ENCODE measurements at places on chromosomes 5 and 9. TPM values are rescaled to one million over a fixed set of nuclear protein-coding genes. Genes with fewer than 3 reads are reported as not detected.

Gene MSX2
- total RNA-seq = 0.56 TPM

Gene DAPK1
- total RNA-seq = 36.8 TPM

Gene MED27
- 24.0 TPM for total RNA-seq

Gene POLR3G
- 5.9 TPM for total RNA-seq

Gene CATSPER3
- total RNA-seq = 0.33 TPM

DNA sequence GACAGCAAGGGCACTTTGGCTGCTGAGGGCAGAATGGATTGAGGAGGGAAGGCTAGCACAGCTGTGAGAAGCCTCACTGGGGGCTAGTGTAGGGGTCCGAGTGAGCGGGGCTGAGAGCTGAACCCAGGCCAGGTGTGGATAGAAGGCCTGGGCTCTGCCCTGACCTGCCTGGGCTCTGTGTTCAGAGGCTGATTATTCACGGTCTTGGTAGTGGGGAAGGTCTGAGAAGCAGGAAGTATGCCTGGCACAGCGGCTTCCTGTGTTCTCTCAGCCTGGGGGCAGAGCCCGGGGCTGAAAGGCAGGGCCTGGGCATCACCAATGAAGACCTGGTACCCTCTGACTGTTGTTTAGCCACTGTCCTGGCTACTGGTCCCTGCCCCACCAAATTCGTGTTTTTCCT, 136.4 kb upstream of the TBC1D2 start:
- H3K27me3 ChIP-seq = peaks cover 5% of the 10 kb centered on the region
- no peak overlapping the region for H3K4me3 ChIP-seq
- H3K4me1 ChIP-seq = peaks cover 10% of the 10 kb centered on the region
- H3K36me3 ChIP-seq = no peaks in the 10 kb centered on the region

GRCh38 chr9:68498816-68499215, 41.9 kb downstream of the TMEM252 start:
- H3K4me3 ChIP-seq = no peak overlapping the region
- H3K27ac ChIP-seq = no peak overlapping the region
- no peak for DNase-seq
- H3K36me3 ChIP-seq = no peaks in the 10 kb centered on the region

DNA sequence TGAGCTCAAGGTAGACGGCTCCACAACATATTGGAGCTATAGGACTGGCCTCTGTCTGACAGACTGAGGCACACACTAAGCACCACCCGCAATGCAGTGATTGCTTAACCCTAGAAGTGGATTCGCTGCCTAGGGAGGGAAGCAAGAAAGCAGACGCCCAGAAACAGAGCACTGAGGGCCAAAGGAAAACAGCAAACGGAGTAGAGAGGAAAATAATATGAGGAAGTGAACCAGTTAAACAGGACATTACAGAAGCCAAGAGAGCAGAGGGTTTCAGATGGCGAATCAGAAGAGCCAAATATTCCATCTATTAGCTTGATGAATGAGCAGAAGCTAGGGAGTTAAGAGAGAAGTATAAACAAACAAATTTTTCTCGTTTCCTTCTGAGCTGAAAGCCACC, 139.2 kb upstream of the LHFPL2 start:
- H3K4me3 ChIP-seq = no peak overlapping the region
- peaks cover 9% of the 10 kb centered on the region for H3K4me1 ChIP-seq
- H3K27ac ChIP-seq = no peak overlapping the region
- peaks cover 4% of the 10 kb centered on the region for H3K36me3 ChIP-seq
- no peak for DNase-seq
- H3K27me3 ChIP-seq = peaks cover 1% of the 10 kb centered on the region

- H3K4me1 ChIP-seq = peaks cover 2% of the 10 kb centered on the region
- H3K27me3 ChIP-seq = peaks cover 7% of the 10 kb centered on the region
- H3K36me3 ChIP-seq = no peaks in the 10 kb centered on the region
- no peak for DNase-seq
- no peak overlapping the region for H3K4me3 ChIP-seq
These were observed 75.3 kb upstream of the OLFM1 start for GRCh38 chr9:135012166-135012565.

- no peak overlapping the region for H3K27ac ChIP-seq
- peaks cover 3% of the 10 kb centered on the region for H3K27me3 ChIP-seq
- no peaks in the 10 kb centered on the region for H3K4me1 ChIP-seq
These were observed 202.2 kb upstream of the DMRTA1 start for GRCh38 chr9:22244139-22245011.

- no peak overlapping the region for H3K27ac ChIP-seq
- no peak overlapping the region for H3K4me3 ChIP-seq
- H3K4me1 ChIP-seq = no peaks in the 10 kb centered on the region
These were observed 2.3 kb downstream of the CCNI2 start for GRCh38 chr5:132749506-132749905.

DNA sequence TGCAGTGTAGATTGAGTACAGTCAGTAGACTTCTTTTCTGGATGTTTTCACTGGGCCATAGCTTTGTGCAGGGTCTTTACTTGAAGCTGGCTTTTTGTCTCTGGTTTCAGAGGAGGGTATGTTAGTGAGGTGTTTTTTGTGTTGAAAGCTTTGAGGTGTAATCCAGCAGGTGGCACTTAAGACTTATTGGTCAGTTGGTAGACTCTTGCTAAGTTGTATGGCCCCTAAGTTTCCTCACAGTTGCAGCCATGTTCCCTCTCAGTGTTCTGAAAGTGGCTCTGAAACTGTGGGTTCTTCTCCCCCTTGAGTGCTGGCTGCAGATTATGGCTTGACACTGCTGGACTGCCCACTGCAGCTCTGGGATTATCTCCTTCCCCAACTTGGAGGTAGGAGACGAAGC, 55.7 kb upstream of the SLC44A1 start:
- H3K36me3 ChIP-seq = no peaks in the 10 kb centered on the region
- no peak overlapping the region for H3K27ac ChIP-seq
- H3K27me3 ChIP-seq = peaks cover 3% of the 10 kb centered on the region

DNA sequence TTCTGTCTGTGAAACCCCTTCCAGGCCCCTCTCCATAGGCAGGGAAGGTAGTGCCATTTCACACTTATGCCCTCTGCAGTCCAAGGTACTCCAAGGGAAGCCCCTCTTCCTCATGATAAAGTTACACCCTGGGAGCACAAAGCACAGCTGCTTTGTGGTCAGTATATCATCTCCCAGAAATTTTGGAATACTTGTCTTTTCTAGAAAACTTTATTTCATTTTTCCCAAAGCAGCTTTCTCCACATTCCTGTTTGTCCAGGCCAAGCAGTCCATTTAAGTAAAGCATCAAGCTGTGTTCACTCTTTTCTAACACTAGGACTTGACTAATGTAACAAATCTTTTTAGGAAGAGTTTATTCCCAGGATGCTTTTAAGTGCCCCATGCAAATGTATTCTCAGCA, 371.8 kb upstream of the RGMB start:
- no peaks in the 10 kb centered on the region for H3K27me3 ChIP-seq
- H3K27ac ChIP-seq = no peak overlapping the region
- DNase-seq = no peak
- H3K4me3 ChIP-seq = no peak overlapping the region

GRCh38 chr5:62190173-62190572, 115.8 kb upstream of the KIF2A start:
- H3K27ac ChIP-seq = no peak overlapping the region
- no peaks in the 10 kb centered on the region for H3K27me3 ChIP-seq
- no peak for DNase-seq
- H3K36me3 ChIP-seq = peaks cover 12% of the 10 kb centered on the region

All from endothelial cell (in vitro differentiated cells).